ENCODE measurements at places on chromosomes 2 and 18.
A peak's percentile ranks its signal among the peaks of the same experiment; 100 is the strongest.

GRCh38 chr2:196743165-196743564 lies 56.3 kb downstream of the GTF3C3 start:
- no peak for DNase-seq

GRCh38 chr18:12520442-12520992 lies 112.8 kb downstream of the PRELID3A start:
- no peak for DNase-seq

DNA sequence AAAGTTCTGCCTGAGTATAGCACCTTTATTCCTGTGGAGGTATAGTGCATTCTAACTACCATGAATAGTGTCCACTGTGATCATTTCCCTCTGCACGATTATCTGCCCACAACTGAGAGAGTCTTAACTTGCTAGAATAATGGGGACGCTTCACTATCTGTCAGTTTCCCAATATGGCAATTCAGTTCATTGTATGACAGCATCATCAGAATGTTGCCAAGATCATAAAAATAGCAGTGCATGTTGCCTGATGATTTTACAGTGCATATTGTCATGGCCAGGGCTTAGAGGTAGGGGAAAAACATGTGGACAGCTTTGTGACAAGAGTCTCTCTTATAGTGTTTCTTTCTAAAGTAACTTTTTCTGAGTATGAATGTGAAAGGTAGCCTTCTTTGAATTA lies 6.1 kb downstream of the RASGRP3 start:
- DNase-seq: no peak

DNA sequence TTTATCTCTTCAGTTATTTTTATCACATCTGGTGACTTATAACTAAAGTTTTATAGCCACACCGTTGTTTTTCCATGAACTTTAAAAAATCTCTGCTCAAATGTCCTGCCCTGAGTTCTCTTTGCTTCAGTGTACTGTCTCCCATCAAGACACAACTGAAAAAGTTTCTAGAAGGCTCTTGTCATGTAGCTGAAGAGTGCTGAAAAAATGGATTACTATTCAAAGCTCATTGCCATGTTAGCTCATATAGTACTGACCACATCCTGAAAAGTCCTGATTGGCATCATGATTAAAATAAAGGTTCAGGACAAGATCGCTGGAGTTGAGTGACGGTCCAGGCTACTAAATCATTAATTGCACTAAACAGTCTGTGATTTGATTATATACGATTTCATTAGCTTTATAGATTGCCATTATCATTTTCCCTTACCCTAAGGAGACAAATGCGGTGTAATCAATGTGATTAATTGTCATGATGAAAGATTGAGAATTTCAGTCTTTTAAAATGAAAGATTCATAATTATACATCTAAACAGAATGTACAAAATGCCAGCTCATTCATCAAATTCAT lies 62.2 kb downstream of the MFSD6 start:
- DNase-seq: no peak

- no peak for DNase-seq
These were observed 21.2 kb downstream of the GPC1 start for GRCh38 chr2:240456447-240457222.

- DNase-seq: no peak
These were observed 126.5 kb downstream of the INO80D start for GRCh38 chr2:205959521-205959920.

DNA sequence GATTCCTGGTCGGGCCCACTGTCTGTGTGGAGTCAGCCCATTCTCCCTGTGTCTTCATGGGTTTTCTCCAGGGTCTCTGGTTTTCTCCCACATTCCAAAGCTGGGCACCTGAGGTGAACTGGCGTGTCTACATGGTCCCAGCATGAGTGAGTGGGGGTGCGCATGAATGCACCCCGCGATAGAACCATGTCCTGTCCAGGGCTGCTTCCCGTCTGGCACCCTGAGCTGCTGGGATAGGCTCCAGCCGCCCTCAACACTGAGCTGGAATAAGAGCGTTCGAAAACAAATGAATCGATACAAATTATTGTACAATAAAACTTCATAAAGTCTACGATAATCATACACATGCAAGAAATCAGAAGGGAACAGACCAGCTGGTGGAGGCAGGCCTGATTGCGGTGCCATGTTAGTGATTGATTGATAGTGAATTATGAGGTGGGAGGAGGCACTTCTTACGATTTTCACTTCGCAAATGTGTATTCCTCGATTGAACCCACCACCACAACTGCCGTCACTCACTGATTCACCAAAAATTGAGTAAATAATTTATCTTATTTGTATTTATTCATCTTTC lies 186.6 kb downstream of the MGAT5 start:
- no peak for DNase-seq

GRCh38 chr2:231102772-231103171 lies 22.1 kb downstream of the HTR2B start:
- DNase-seq: no peak

DNA sequence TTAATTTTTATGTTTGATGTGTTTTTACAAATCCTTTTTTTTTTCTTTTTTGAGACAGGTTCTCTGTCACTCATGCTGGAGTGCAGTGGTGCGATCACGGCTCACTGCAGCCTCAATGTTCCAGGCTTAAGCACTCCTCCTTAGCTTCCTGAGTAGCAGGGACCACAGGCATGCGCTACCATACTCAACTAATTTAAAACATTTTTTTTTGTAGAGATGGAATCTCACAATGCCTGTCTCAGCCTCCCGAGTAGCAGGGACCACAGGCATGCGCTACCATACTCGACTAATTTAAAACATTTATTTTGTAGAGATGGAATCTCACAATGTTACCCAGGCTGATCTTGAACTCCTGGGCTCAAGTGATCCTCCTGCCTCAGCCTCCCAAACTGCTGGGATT lies 3.2 kb downstream of the NOTO start:
- DNase-seq: no peak

- no peak for DNase-seq
These were observed 96.3 kb upstream of the TMEM18 start for GRCh38 chr2:773256-774160.

GRCh38 chr2:167579826-167580225 lies 667.6 kb downstream of the STK39 start:
- no peak for DNase-seq

- DNase-seq: no peak
These were observed 243.9 kb upstream of the LRRTM1 start for GRCh38 chr2:80548469-80548868.

DNA sequence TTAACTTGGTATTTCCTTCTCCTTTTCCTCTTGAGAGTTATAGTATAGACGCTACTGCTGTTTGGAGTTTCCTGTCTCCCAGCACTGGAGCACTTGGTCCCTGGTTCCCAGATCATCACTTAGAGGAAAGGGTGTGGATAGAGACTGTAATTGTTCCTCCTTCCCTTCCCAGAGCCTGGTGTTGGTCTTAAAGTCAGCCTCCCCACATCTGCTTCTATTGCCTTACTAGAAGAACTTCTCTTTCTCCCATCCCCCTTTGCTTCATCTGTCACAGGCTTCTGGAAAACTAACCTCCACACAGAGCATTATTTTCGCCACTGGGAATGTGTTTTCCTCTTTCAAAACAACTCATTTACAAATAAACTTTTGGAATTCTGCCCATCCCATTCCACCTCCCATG lies 131.0 kb downstream of the CCDC85A start:
- no peak for DNase-seq

DNA sequence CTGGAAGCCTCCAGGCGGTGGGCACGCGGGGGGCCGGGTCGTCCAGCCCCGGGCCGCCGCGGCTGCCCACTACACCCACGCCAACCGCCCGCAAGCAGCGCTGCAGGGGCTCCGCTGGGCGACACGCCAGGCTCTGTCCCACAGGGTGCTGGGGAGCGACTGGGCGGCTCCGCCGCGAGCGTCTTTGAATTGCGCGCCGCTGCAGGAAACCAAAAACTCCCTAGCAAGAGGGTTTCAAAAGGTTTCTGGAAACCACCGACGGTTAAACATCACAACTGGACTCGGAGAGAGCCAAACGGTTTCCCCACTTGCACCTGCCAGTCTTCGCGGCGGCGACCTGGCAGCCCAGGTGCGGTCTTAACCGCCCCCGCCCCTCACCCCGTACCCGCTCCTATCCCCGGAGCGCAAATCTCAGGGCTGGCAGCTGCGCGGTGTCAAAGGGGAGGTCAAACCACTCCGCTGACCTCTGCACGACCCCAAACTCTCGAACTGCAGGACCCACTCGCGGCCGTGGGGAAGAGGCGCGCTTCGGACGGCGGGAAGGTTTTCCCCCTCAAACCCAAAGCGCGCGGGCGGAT lies 1.0 kb downstream of the CXCR4 start:
- DNase-seq: no peak

GRCh38 chr2:144230033-144230432 lies 289.9 kb downstream of the ZEB2 start:
- no peak for DNase-seq

DNA sequence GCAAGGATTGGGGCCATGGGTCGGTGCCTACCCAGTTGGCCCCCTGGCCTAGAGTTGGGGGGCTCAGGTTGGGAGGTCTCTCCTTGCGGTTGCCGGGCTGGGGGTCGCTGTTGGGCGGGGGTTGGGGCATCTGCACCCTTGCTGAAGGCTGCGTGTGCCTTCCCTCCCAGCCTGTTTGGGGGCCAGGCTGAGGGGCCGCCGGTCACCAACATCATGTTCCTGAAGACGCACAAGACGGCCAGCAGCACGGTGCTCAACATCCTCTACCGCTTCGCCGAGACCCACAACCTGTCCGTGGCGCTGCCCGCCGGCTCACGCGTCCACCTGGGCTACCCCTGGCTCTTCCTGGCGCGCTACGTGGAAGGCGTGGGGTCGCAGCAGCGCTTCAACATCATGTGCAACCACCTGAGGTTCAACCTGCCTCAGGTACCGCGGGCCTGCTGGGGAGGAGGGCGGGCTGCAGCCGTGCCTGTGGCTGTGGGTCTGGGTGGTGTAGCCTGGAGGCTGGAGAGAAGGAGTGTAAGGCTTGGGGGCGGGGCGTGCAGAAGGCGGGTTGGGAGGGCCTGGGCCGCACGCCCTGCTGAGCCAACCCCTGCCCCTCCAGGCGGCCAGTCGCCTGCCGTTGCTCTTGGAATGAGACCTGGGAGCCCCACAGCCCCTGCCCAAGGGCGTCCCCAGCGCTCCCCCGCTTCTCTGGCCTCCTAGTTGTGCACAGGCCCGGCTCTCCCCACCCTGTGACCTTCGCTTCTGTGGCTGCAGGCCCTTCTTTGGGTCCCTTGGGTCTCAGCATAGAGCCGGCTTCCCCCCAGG lies 7.2 kb upstream of the NEU4 start:
- no peak for DNase-seq

GRCh38 chr2:8860239-8860638 lies 22.8 kb upstream of the KIDINS220 start:
- DNase-seq: no peak

- no peak for DNase-seq
These were observed 74.8 kb downstream of the DSC3 start for GRCh38 chr18:30967701-30968100.

DNA sequence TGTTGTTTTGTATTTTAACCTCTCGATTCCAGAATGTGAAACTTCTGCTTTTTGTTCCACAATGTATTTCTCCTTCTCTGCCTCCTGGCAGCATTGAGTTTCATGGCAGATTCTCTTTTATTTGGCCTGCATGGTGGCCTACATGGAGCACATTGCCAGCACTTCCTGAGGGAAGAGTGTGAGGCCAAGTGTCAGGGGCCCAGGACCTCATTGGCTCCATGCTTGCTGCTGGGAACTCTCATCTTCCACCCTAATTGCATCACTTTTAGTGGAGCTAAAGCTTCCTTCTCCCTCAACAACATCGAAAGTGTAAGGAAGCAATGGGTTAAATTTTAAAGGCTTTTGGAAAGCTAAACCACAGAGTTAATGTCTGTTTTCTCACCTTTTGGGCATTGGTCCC lies 9.5 kb downstream of the TRIB2 start:
- no peak for DNase-seq

GRCh38 chr2:227106845-227107759 lies 56.9 kb downstream of the COL4A4 start:
- DNase-seq: peak; percentile 17

- DNase-seq: no peak
These were observed 15.4 kb downstream of the PPM1B start for GRCh38 chr2:44184106-44184505.

DNA sequence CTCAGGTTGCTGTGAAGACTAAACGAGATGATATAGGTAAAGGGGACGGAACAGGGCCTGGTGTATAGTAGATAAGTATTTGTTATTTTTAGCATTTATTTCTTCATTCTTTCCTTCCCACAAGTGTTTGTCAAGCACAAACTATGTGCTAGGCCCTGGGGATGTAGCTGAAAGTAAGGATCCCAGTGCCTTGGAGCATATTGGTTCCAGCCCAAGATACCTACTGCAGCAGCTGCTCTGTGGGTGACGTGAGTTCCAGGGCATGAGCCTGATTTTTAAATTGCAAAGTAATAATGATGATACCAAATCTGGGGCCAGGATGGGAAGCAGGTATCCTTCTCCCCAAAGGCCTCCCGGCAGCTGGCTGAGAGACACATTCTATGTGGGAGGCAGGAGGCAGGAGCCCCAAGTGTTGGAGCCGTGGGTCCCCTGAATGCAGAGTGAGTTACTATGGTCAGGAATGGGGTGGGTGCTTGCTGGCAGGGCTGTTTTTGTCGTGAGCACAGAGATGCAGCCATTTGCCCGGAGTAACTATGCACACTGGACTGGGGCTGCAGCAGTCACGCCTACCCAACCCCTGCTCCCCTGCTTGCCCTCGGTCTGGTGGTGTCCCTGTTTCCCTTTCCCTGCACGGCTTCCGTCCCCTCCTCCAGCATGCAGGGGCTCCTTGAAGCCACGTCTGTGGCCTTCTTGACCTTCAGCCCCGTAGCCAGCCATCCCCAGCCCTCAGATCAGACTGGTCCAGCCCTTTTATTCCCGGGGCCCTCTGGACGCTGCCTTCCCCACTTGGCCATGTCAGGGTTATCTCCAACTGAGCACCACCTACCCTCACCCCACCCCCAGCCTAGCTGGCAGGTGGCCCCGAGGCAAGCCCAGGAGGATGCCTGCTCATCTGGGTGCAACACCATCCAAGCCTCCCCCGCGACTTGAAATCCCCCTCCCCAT lies 52.4 kb downstream of the INHBB start:
- no peak for DNase-seq

DNA sequence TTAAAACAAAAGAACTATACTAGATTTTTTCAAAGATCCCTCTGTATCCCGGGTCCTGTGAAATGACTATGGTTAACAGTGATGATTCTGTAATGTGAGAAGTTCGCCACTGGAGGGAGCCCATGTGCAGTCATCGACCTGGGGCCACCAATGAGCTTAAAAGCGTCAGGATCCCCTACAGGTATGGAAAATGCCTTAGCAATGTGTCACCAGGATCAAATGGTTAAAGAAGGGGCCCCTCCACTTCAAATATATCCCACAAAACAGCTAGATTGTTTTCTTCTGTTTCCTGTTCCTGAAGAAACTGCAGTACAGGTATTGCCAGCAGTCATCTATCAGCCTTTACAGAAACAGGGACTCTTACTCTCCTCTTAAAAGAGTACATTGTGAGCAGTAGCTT lies 15.3 kb downstream of the CHRNA1 start:
- DNase-seq: peak; percentile 31
